ENCODE measurements at places on chromosomes 13 and 19. TPM values are rescaled to one million over a fixed set of nuclear protein-coding genes. Genes with fewer than 3 reads are reported as not detected.

DNA sequence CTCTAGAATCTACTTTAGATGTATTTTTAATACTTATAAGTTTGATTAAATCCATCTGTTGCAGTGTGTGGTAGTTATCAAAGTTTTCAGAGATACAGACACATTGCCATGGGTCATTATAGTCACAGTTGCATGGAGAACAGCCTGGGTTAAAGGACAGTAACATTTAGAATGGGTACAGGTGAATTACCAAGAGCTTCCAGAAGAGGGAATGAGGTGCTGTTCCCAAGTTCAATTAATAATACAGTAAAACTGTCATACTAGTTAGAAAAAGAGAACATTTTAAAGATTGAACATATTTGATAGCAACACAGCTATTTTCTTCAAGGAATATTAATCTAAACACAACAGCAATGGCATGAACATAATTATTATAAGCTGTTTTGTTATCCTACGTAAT lies 322.6 kb upstream of the SLC10A2 start:
- H3K36me3 ChIP-seq, result no peaks in the 10 kb centered on the region
- H3K27me3 ChIP-seq, result no peaks in the 10 kb centered on the region
- no peak for DNase-seq
- no peak overlapping the region for H3K4me3 ChIP-seq

DNA sequence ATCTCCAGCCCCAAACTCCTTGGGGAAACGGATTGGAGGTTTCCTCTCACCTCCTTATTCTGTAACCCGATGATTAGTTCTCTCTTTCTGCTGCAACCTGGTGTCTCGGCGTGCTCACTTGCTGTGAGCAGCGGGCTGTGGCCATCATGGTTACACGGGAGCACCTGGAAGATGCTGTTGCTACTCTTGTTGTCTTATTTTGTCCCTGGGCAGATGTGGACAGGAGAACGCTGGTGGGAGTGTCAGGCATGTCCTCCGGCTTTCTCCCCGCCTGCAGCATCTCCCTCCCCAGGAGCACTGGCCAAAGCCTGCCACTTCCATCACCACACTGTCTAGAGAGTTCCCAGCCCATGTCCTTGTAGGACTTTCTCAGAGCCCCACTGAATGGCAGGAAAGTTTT lies 211.8 kb upstream of the ZNF536 start:
- H3K27ac ChIP-seq, result no peak overlapping the region
- H3K4me1 ChIP-seq, result no peaks in the 10 kb centered on the region
- H3K4me3 ChIP-seq, result no peak overlapping the region
- H3K36me3 ChIP-seq, result no peaks in the 10 kb centered on the region
- H3K27me3 ChIP-seq, result peaks cover 2% of the 10 kb centered on the region
- no peak for DNase-seq

CBARP gene
- total RNA-seq, result not detected

DNA sequence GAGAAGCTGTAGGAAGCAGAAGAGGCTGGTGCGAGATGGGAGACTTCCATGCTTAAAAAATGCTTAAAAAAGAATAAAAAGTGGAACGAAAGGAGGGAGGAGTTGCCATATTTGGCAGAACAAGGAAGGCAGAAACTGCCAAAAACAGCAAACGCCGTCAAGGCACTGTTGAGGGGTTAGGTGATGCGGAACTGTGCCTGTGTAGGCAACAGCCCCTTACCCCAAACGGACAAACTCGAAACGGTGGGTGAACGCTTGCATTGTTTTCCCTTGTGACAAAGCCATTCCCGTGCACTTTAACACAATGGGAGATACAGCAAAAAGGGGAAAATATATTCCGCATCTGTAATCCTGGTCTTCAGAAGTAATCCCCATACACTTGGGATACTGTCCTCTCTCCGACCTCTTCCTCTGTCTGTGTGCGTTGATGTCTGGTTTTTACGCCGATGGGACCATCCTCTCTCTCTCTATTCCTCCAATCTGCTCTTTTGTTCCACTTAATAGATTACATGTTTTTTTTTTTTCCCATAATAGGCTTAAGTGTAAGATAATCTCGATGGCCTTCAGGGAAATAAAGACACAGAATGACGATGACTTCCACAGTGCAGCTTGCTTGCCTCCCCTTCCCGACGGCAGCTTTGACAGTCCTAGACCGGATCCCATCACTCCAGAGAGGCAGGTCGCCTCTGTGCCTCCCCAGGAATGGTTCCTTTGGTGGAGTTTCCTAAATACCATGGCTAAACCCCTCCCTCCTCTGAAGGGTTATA lies 132.7 kb upstream of the RNF113B start:
- no peak overlapping the region for H3K4me3 ChIP-seq
- no peaks in the 10 kb centered on the region for H3K27me3 ChIP-seq
- H3K4me1 ChIP-seq, result no peaks in the 10 kb centered on the region
- no peaks in the 10 kb centered on the region for H3K36me3 ChIP-seq
- H3K27ac ChIP-seq, result no peak overlapping the region

DNA sequence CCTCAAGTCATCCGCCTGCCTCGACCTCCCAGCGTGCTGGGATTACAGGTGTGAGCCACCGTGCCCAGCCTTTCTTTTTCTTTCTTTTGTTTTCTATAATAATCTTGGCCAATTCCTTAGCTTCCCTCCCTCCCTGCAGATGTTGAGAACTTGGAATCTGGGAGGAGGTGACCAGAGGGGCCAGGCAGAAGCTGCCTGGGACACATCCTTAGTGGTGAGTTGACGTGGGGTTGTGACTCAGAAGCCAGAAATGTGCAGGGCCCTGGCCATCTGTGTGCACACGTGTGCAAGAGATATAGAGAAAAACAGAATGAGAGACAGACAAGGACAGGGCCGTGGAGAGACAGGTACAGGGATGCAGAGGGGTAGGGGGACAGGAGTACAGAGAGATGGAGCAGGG lies 154.3 kb downstream of the SIPA1L3 start:
- no peak for DNase-seq
- no peak overlapping the region for H3K27ac ChIP-seq
- H3K4me3 ChIP-seq, result no peak overlapping the region
- peaks cover 8% of the 10 kb centered on the region for H3K4me1 ChIP-seq
- no peaks in the 10 kb centered on the region for H3K27me3 ChIP-seq

Data from CD4-positive, alpha-beta T cell (primary cell).